MCF 10A (cell line): ENCODE measurements at places on chromosomes 12 and 14. TPM values are rescaled to one million over a fixed set of nuclear protein-coding genes. Genes with fewer than 3 reads are reported as not detected.

Gene LBHD2
- total RNA-seq = not detected in 2 replicates

Gene SIRT4
- total RNA-seq = 0.61 TPM in 1 of 2 replicates, not detected in the other

Gene IFI27L2
- total RNA-seq = 44.3 and 59.3 TPM in 2 replicates

Gene INSM2
- 0.09 and 0.10 TPM in 2 replicates for total RNA-seq

Gene ZC2HC1C
- 1.3 and 2.2 TPM in 2 replicates for total RNA-seq

Gene MFAP5
- 0.64 and 1.6 TPM in 2 replicates for total RNA-seq

Gene OR10A7
- total RNA-seq = not detected in 2 replicates

Gene CCDC38
- 0.12 TPM in 1 of 2 replicates, not detected in the other for total RNA-seq

Gene KRT77
- total RNA-seq = not detected in 2 replicates

Gene DLGAP5
- 13.4 and 17.6 TPM in 2 replicates for total RNA-seq

Gene GSC
- total RNA-seq = not detected in 2 replicates

Gene GPHB5
- not detected in 2 replicates for total RNA-seq
